ENCODE measurements at places on chromosomes 6 and 20. TPM values are rescaled to one million over a fixed set of nuclear protein-coding genes. Genes with fewer than 3 reads are reported as not detected.
A peak's percentile ranks its signal among the peaks of the same experiment; 100 is the strongest.

GRCh38 chr20:20663841-20664240, 48.6 kb downstream of the RALGAPA2 start:
- no peak for DNase-seq

- DNase-seq: no peak
Measured at GRCh38 chr6:163254341-163254835, 160.1 kb upstream of the QKI start.

DNA sequence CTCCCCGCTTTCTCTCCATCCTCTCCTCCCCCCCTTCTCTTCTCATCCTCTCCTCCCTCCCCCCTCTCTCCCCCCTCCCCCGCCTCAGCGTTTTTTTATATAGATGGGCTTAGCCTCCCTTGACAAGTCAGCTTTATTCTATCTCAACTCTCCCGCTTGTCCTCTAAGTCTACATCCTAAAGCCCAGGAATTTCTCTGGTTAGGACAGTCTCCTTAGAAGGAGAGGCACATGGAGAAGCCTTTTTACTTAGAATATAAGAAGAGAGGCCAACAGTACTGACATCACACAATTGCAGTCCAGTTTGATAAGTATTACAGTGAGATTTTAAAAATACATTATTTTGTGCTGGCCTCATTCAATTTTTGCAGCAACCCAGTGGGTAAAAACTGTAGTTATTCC, 83.5 kb downstream of the LYRM2 start:
- no peak for DNase-seq

GRCh38 chr6:40535110-40535818, 51.9 kb downstream of the LRFN2 start:
- DNase-seq: no peak

GRCh38 chr20:36311141-36311853, 5.2 kb downstream of the DLGAP4 start:
- DNase-seq: no peak

DNA sequence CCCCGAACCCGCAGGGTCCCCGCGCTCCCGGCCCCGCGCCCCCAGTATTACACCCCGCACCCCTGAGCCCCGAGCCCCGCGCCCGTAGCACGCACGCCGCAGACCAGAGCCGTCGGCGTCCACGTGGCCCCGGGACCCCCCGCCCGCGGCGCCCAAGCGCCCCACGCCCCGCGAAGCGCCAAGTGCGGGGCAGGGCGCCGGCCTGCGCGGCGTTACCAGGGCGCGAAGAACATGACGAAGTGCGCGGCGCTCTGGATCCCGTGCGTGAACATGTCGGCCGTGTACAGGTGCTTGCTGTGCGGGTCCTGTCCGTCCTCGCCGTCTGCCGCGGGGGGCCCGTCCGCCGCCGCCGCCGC, 312 bp downstream of the TXNDC5 start:
- DNase-seq: no peak

Gene SLC32A1
- total RNA-seq: 3.1 TPM

DNA sequence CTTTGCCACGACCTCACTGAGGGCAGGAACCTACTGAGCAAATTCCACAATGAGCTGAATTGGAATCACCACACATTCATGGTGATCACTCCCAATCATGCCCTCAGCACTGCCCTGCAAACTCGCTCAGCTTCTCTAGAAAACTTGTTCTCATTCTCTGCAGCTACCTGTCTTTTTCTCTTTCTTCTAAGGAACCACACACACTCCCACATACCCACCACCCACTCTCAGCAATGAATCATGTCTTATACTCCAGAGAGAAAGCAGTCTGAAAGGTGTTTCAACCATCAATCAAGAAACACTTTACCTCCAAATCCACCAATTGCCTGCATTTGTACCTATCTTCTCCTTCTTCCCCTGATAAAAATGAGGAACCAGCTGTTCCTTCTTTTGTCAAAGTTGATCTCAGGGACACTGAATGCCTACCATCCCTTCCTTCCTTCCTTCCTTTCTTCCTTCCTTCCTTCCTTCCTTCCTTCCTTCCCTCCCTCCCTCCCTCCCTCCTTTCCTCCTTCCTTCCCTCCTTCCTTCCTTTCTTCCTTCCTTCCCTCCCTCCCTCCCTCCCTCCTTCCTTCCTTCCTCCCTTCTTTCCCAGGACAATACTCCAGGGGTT, 84.6 kb upstream of the SGK1 start:
- DNase-seq: no peak

- no peak for DNase-seq
Measured at GRCh38 chr6:28312939-28313338, 23.0 kb downstream of the ZSCAN31 start.

DNA sequence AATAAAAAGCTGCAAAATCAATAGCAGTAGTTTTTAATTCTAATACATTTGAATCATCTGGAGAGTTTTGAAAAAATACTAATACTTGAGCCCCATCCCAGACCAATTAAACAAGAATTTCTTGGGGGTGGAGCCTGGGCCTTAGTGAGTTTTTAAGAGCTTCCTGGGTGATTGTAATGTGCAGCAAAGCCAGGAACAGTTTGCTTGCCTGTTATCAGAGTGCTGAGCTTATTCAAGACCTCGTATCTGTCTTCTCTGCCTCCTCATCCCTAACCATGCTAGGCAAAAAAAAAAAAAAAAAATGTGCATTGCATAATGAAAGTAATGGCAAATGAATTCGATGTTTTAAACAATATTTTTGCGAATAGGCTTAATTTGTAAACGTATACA, 36.4 kb upstream of the MYB start:
- DNase-seq: no peak

DNA sequence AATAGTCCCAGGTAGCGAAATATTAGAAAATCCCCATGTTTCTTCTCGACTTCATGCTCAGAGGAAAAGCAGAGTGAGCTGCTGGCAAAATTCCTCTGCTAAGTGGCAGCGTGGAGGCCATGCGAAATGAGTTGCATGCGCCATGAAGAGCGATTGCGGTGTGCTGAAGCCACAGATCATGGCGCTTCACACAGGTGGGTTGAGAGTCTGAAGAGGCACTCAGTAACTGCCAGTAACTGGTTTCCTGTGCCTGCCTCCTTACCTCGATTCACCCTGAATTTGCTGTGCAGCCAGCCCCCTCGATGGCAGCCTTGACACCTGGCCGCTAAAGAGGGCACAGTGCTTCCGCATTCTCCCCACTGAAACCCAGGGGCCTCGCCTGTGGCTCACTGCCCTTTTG, 301.5 kb downstream of the NRN1 start:
- DNase-seq: no peak

Gene CEP250
- total RNA-seq: 29.9 TPM

DNA sequence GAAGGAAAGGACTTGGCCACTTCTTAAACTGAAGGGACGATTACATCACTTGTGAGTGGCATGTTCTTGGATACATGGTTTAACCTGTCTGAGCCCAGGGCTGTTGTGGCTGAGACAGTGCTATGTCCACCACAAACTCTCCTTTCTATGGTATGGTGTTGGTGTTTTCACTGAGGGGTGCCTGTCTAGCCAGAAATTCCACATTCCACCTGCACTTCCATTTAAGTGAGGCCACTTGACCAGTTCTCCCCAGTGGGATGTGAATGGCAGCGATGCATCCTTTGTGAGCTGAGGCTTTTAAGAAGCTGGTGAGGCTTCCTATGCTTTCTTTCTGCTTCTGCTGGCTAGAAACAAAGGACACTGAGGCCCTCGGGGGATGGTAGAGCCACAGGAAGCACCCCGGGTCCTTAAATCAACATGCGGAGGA, 151.4 kb upstream of the CHD6 start:
- DNase-seq: no peak

- no peak for DNase-seq
Measured at GRCh38 chr6:81996414-81996813, 243.9 kb upstream of the TENT5A start.

Gene FAM229B
- total RNA-seq: 44.2 TPM

DNA sequence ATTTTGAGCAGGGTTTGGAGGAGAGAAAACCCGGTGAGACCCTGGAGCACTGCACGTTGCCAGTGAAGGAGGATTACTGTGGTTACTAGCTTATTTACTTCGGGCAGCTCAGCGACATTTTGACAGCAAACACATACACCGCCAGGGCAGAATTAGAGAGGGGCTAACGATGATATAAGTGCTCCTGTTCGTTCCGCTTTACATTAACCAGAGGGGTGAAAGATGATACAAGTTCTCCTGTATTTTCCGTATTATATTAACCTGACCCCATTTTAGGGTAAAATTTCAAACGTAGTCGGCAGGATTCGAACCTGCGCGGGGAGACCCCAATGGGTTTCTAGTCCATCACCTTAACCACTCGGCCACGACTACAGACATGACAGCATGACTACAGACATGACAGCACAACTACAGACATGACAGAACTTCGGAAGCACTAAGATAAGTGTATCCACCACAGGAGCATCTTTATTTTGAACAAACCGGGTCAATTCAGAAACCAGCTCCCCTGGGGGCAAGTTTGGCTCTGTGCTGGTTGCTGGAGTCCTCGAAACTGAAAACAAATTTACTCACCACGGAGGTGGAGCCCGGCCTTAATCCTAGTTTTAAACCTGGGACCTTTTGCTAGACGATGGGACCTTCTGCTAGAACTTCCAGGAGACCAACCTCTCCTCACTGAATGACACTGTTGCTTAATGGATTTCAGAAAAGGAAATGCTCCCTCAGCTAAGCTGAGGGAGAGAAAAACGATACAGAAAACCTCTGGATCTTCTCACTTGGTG, 80.4 kb upstream of the ZNF184 start:
- DNase-seq: no peak

Gene COL21A1
- 33.4 TPM for total RNA-seq

GRCh38 chr6:27209196-27209595, 38.3 kb upstream of the PRSS16 start:
- DNase-seq: no peak

Gene TMC2
- total RNA-seq: 0.94 TPM

DNA sequence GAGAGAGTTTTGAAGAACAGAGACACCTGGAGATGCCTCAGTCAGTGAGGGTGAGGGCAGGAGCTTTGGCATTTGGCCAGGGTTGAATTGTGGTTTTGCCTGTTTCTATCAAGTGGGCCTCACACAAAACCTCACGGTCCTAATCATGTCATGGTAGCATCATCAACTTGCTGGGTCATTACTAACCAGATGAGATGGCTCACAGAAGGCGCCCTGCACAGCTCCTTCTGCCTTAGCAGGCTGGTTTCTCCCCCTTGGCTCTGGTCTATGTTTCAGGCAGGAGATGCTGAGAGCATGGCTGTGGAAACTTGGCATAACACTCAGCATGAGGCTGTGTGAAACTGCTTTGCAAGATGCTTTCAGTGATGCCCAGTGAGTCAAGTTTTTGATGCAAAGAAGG, 99.3 kb downstream of the LRRC1 start:
- no peak for DNase-seq

- no peak for DNase-seq
Measured at GRCh38 chr20:63253438-63254231, 628 bp downstream of the NKAIN4 start.

DNA sequence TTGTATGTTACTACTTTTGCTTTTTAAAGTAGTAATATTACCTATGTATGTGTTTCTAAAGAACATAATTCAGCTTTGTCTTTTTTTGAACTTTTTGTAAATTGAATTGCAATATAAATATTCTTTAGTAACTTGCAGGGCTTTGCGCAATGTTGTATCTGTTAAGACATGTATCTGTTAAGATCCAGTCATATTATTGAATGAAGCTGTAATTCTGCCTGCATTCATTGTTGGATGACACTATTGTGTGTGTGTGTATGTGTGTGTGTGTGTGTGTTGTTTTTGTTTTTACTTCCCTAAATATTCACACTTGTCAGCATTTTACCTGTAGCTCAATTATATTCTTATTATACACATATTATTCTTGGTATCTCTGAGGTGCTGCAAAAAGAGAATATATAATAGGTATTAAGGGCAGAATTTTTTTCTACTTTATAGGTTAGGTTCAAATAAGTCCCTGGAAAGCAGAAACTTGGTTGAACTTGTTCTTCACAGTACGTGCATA, 164.0 kb downstream of the MEI4 start:
- DNase-seq: no peak

Gene GSTA5
- not detected for total RNA-seq

DNA sequence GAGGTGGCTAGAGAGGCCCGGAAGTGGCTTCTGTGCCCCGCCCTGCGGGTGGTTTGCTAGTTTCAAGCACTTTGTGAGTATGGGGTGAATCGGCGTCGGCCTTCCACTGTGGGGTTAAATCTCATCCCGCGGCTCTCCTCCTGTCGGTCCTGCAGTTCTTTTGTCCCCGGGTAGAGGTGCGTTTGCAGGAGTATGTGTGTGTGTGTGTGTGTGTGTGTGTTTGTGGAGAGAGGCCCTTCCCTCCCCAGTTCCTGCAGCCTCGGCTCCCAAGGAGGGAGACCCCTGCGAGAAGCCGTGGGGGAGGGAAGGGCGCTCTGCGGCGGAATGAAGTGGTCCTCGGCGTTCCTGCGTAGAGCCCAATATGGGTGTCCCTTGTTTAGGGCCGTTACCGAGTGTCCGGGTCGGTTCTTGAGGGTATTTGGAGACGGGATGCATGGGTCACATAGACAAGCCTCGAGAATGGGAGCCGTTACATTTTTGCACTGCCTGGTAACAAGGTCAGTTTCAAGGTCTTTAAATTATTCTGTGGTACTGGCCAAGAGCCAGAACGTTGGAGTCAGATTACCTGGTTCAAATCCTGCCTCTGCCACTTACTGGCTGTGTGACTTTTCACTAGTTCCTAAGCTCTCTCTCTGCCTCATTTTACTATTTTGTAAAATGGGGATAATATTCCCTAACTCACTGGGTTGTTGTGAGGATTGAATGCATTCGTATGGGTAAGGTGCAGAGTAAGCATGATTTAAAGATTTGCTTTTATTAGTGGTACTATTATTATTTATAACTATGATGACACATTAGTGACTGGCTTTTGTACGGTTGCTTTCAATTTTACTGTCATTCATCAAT, at the start of gene ZKSCAN3:
Gene ZKSCAN3 (plus strand): TSS at position 56 of the 846 bp plus-strand sequence. CDS start 9,640 bp downstream, outside the sequence.
- peak; percentile 72 for DNase-seq

Gene MKKS
- 29.8 TPM for total RNA-seq

Gene CALHM4
- 0.30 TPM for total RNA-seq

Gene ETV7
- total RNA-seq: 0.61 TPM

DNA sequence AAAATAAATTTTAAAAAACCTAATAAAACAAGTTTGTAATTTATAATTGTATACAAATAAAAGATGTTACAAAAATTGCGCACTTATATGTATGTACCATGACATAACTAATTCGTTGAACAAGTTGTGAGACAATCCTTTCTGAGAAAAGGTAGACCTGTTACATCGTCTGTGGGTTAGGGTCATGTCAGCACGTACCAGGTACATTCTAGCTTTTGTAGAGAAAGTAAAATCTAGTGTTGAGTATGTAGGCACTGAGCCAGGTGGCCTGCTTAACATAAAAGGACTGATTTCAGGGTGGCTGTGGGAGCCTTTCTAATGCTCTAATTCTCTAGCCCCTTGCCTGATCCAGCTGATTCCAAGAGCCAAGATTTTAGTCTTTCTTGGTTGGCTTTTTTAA, 10.4 kb downstream of the RPL7L1 start:
- no peak for DNase-seq

DNA sequence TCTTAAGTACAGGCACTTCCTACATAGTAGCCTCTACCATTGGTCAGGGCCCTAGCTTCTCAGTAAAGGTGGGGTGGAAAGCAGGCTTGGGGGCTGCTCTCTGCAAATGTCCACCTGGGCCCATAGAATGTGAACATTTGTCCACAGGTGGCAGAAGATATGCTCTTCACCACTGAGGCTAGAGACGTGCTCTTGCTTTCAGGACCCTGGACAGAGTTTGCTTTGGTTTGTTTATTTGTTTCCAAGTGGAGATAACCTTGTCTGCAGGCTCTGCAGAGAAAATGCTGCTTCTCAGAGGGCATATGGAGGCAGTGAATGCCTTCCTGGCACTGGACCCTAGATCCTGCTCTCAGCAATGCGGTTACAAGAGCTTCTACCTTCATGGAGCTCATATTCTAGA, 129.0 kb downstream of the F13A1 start:
- DNase-seq: no peak

- no peak for DNase-seq
Measured at GRCh38 chr6:28683945-28684538, 158.4 kb downstream of the GPX5 start.

GRCh38 chr6:35483490-35483889, 13.4 kb downstream of the TEAD3 start:
- no peak for DNase-seq

Data from spinal cord (tissue), 10 donors.